ENCODE measurements at places on chromosomes 3 and 15.
A peak's percentile ranks its signal among the peaks of the same experiment; 100 is the strongest.

DNA sequence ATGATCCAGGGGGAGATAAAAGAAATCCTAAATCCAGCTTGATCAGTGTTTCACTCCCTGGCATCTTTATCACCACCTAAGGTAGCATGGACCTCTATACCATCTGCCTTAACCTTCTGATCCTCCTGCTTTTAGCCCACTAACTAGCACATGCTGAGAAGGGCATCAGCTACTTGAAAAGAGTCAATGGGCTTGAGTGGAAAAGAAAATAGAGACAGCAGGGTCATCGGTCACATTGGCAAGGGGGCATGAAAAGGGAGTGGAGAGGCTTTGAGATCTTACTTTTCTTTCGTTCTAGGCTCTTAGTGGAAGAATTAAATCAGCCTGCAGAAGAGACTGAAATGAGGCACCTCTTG, 239 bp upstream of the ZFYVE19 start:
- no peak for DNase-seq

GRCh38 chr3:16427103-16427965, 86.2 kb downstream of the RFTN1 start:
- no peak for DNase-seq

GRCh38 chr3:45992821-45993221, 2.8 kb downstream of the FYCO1 start:
- DNase-seq = no peak

DNA sequence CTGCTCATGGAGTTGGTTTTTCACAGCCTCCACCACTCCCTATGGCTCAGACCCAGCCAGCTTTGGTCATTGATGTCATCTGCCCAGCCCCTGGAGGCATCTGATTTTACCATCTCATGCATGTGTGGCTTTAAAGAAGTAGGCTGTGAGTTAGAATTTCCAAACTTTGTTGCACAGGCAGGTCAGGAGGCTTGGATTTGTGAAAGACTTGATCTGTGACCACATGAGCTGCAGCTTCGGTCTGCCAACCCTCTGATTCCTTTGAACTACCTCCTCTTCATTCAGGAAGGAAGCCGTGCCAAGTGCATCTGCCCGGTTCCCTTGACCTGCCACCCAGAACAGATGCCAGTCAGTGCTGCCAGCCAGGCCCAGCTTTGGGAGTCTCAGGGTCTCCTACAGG, 9.2 kb downstream of the CTXND1 start:
- no peak for DNase-seq

DNA sequence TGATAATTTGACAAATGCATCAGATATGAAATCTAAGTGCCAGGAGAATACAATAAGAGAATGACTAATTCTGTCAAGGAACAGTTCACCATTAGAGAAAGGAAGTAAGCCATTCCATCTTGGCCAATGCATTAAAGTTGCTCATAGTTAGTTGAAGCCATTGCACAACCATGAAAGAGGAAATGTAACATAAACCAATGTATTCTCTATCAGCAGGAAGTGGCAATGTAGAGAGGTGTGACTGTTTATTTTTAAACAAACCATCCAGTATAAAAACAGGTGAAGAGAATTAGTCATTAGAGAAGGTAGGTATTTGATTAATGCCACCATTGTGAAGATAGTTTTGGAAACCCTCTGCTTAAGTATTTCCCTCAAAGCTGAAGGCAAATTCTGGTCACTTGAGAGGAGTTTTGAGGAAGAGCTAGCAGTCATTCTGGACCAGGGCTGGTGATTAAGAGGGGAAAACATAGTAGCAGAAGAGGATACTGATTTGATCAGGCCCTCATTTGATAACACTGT, 10.7 kb upstream of the ANXA2 start:
- no peak for DNase-seq

GRCh38 chr3:106256249-106256957, 387.6 kb upstream of the CBLB start:
- no peak for DNase-seq

DNA sequence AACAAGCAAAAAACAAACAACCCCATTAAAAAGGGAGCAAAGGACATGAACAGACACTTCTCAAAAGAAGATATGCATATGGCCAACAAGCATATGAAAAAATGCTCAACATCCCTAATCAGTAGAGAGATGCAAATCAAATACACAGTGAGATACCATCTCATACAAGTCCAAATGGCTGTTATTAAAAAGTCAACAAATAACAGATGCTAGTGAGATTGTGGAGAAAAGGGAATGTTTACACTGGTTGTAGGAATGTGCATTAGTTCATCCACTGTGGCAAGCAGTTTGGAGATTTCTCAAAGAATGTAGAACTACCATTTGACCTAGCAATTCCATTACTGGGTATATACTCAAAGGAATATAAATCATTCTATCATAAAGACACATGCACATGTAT, 44.5 kb downstream of the RIOX2 start:
- DNase-seq = no peak

- no peak for DNase-seq
These were observed 194.5 kb downstream of the EFHB start for GRCh38 chr3:19739504-19739903.

- DNase-seq = no peak
These were observed 705 bp upstream of the TFRC start for GRCh38 chr3:196082619-196082971.

DNA sequence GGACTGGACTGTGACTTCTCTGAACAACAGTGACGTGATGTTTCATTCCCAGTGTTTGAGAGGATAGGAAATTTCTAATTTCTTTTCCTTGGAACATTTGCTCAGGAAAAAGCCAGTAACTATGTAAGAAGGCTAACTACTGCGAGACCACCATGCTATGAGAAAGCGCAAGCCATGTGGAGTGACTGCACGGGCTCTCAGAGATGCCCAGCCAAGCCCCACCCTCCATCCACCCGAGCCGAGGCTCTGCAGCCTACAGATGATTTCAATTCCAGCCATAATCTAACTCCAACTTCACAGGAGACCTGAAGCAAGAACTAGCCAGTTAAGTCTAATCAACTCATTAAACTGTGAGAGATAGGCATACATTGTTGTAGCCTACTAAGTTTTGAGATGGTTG, 124.3 kb downstream of the GREM1 start:
- no peak for DNase-seq

- no peak for DNase-seq
These were observed 11.3 kb downstream of the CX3CR1 start for GRCh38 chr3:39268549-39268900.

- DNase-seq = no peak
These were observed 17.6 kb upstream of the MUSTN1 start for GRCh38 chr3:52852419-52852818.

GRCh38 chr3:187104342-187104741, 35.0 kb downstream of the RPL39L start:
- DNase-seq = peak; percentile 26

- no peak for DNase-seq
These were observed 36.5 kb downstream of the ITGB5 start for GRCh38 chr3:124850633-124851032.
